ENCODE measurements at places on chromosomes 5 and 9. TPM values are rescaled to one million over a fixed set of nuclear protein-coding genes. Genes with fewer than 3 reads are reported as not detected.

GRCh38 chr9:33230756-33231622 lies 9.0 kb upstream of the SPINK4 start:
- no peak for DNase-seq

The PCDHB13 gene
- total RNA-seq = 0.08 TPM

DNA sequence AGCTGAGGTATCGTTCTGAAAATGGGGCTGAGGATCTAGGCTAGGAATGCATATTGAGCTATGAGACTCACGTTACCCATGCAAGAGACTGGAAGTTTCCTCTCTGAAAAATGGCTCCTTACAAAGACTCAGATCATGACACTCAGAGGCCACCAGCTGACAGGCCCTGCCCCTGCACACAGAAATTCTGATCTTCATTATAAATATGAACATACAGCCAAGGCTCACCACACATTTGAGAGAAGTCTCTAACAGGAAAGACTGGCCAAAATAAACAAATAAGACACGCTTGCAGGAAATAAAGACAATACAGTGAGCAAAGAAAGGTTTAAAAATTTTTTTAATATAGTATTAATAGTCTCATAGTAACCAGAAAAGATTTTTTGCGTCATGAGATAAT lies 365.9 kb downstream of the NFIB start:
- DNase-seq = no peak

The ANKRD34B gene
- total RNA-seq = not detected

The TMC1 gene
- total RNA-seq = not detected

DNA sequence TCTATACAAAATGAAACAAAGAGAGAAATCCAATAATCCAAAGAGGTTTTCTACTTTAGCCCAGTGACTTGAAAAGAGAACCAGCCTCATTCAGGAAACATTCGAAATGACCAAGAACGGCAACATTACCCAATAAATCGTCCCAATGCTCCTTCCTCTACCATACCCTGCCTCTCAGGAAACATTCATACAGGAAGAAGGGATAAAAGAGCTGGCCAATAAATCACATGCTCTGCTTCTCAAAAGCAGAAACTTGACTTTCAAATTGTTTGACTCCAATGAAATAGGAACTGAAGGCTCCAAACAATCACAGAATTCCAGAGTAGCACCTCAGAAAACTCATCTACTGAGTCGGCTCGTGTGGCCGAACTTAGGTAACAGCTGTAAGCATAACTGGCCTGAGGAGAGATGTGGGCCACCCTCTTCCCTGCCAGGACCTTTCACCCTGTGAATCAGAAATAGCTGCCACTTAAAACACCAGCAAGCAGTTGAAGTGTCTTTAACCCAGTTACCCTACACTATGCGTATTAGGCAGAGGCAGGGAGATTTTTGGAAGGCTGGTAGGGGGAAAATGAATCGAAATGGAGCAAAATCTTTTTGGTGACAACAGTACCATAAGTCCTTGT lies 14.6 kb downstream of the ARL15 start:
- no peak for DNase-seq

The PPP3R2 gene
- not detected for total RNA-seq

The RNF183 gene
- total RNA-seq = not detected

DNA sequence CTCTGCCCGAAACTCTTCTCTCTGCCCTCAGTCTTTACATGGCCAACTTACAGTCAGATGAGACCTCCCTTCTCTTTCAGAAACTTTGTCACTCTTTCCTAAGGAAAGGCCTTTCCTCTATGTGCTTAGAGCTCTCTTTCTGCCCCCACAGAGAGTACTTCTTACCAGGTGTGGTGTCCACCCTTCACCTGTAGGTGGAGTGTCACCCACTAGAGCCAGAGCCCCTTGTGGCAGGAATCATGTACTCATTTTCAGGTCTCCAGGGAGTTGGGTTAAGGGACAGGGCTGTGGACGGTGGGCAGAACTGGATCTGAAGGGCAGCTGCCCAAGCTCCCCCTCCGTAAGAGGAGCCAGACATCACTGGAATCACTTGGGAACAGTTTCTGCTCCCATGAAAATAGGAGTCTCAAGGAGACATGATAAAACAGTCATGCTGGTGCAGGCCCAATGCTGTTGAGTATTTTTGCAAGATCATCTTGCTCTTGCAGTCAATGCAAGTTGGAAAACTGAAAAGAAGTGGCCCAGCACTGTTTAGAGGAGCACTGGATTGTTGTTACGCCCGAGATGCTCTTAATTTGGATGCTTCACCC lies 436.7 kb downstream of the ZSWIM6 start:
- DNase-seq = no peak

The CCDC152 gene
- 11.6 TPM for total RNA-seq

- no peak for DNase-seq
Measured at GRCh38 chr5:159211729-159212174, 2.4 kb upstream of the RNF145 start.

DNA sequence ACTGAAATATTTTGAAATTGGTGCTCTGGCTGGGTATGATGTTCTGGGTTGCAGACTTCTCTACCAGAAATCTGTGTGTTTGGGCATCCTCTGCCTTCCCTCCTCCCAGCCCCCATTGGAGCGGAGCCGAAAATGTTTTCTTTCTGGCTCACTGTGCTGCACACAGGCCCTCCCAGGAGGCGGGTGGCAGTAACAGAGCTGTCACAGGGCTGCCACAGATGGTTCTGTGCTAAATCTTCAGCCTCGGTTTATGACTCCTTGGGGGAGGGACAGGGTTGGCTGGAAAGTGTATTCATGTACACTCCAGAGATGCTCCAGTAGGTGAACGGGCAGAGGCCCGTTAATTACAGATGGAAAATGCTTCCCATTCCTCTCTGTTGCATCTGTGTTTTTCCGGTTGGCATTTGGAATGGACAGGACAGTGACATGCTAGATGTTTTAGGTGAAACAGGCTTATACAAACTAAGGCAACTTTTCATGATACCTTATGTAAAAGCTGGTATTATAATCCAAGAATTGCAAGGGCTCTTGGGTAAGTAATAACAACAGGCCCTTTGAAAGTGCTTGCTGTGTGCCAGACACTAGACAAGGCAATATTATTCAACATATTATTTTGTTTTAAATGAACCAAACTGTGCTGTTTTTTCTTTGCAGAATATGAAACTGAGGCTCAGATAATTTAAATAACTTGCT lies 180.2 kb downstream of the ADCY2 start:
- DNase-seq = no peak

GRCh38 chr5:105922574-105922973 lies 1748.2 kb downstream of the EFNA5 start:
- no peak for DNase-seq

GRCh38 chr5:96537386-96537785 lies 104.3 kb upstream of the PCSK1 start:
- DNase-seq = no peak

The NAA35 gene
- total RNA-seq = 24.1 TPM

The PDE6A gene
- not detected for total RNA-seq

- no peak for DNase-seq
Measured at GRCh38 chr9:126376311-126377175, 49.9 kb downstream of the MVB12B start.

GRCh38 chr5:88045165-88045564 lies 223.5 kb downstream of the TMEM161B start:
- DNase-seq = no peak

DNA sequence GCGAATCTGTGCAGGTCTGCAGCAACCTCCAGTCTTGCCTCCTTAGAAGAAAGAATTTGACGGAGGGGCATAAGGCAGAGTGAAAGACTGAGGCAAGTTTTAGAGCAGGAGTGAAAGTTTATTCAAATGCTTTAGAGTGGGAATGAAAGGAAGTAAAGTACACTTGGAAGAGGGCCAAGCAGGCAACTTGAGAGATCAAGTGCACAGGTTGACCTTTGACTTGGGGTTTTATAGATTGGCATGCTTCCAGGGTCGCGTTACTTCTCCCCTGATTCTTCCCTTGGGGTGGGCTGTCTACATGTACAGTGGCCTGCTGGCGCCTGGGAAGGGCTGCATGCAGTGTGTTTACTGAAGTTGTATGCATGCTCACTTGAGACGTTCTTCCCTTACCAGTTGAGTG lies 127.2 kb upstream of the FER start:
- DNase-seq = no peak

The TRIP13 gene
- total RNA-seq = 18.5 TPM

GRCh38 chr9:31542384-31543055 lies 841.9 kb upstream of the ACO1 start:
- DNase-seq = no peak

The RACK1 gene
- 2,938 TPM for total RNA-seq

The BARX1 gene
- not detected for total RNA-seq

DNA sequence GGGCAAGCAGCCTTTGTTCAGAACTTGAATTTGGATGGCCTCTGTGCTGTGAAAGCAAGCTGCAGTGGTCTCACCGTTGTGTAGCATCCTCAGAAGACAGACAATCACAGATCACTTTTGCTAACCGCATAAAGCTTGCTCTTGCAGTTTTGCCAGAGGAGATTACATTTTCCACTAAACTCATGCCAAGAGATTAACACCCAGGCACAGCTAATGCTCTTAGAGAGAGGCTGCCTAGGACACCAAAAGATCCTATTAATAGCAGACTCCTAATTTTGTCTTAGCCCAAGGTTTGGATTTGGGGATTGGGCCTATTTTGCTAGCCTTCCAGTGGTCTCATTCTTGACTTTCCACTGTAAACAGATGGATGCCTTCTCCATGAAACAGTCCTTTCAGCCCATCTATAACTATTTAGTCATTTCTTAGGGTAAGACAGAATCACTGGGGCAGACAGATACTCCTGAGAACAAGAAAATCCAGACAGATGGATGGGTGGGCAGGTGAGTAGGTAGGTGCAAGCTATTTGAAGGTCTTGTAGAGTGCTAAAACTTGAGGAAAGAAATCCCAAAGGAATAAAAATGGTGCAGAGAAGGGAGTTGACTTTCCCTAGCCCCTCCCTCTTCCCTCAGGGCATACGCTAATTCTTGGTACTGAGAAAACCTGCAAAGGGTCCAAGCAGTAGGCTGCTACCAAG lies 506.2 kb downstream of the SPOCK1 start:
- no peak for DNase-seq

GRCh38 chr5:38906503-38906902 lies 60.7 kb downstream of the OSMR start:
- no peak for DNase-seq

DNA sequence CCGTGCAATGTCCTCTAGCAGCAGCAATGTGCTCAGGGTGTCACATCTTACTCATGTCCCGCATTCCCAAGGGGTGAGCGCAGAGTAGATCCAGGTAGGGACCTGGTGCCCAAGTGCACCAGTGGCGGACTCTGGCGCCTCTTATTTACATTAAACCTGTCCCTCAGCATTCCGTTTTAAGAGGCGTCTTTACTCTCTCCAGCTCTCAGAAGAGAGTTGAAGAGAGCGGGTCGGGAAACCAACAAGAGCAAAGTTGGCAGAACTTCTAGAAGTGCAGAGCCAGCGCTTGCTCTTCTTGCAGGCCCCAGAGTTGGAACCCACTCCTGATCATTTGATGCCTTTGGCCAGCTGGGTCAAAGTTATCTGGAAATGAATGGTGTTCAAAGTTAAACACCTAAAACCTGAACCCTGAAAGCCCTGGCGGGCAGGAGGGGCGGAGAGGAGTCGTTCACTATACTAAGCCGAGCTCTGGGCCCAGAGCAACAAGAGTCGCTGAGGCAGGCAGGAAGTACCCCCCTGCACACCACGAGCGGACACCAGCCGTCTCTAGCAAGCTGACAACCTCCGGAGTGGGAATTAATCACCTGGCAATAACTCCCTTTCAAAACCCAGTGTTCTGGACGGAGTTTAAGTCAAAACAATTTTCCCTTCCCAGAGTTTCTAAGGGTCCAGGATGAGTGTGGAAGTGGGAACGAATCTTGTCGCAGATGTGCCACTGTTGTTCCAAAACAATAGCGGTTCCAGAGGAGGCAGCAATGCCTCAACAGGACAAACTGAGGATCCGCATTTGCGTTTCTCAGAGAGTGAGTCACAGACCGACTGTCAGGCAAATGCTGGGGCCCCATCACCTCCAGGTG lies 122.8 kb downstream of the TMEM161B start:
- no peak for DNase-seq

DNA sequence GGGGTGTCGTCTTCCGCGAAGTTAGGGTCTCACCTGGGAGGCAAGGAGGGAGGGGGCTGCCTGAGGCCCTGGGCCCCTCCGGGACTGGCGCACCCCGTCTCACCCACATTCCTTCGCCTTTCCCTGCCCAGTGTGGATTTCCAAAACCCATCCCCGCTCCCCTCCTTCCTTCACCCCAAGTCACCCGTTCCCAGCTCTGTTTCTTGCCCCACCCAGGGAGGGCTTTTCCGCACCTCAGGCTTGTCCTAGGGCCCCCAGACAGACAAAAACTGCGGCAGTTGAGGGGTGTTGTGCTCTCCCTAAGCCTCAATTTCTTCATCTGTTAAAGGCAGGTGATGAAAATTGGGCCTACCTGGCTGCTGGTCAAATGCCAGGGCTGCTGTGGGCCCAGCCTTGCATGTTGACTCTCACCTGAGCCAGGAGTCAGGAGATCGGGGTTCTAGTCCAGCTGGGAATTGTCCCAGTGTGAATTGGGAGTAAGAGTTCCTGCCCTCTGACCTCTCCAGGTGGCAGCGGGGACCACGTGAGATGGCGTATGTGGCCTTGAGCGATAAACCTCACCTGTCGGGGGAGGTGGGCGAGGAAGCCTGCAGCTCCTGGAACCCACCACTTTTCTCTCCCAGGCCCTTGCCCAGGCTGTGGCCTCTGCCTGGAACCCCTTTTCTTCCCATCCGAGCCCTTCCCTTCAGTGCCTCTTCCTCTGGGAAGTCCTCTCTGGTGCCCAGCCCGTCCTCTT lies 143.4 kb upstream of the IER5L start:
- DNase-seq = no peak

The PCDHGA6 gene
- total RNA-seq = 0.13 TPM

DNA sequence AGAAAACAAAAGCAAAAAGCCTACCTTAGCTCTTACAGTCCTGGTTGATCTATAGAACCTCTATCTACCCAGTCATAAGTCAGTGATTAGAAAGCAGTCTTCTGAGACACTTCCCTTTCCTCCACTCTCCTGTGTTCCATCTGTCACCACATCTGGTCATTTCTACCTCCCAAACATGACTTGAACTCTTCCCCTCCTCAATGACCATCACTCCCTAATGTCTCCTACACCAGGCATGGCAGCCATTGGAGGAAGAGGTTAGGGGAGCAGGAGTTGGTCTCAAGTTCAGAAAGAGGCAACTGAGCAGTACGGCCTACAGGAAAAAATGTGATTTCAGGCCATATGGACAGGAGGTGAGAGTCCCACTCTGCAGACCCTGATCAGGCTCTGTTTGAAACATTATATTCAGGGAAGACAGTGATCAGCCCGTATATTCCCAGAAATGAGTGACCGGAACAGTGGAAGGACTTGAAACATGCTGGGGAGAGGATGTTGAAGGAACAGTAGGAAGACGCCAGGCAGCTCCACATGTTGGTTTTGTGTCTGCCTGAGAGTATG lies 12.0 kb downstream of the ABLIM3 start:
- no peak for DNase-seq

The LEAP2 gene
- total RNA-seq = 2.1 TPM

- no peak for DNase-seq
Measured at GRCh38 chr5:102922799-102923477, 167.8 kb downstream of the PAM start.

The IL13 gene
- total RNA-seq = 56.8 TPM

The IFNA13 gene
- not detected for total RNA-seq

GRCh38 chr9:22373636-22374035 lies 73.0 kb upstream of the DMRTA1 start:
- DNase-seq = no peak

All from activated T-cell treated with anti-CD3 and anti-CD28 coated beads, Interleukin-2, amount 50 U/mL, for 4 hours (primary cell).